ENCODE measurements at places on chromosomes 7 and 10.

- no peak for DNase-seq
Observed at GRCh38 chr10:43854007-43854406, 205.3 kb upstream of the ZNF32 start.

GRCh38 chr10:79181698-79182521 lies 113.1 kb downstream of the ZMIZ1 start:
- DNase-seq, result no peak

GRCh38 chr10:3471472-3471871 lies 298.9 kb upstream of the PITRM1 start:
- DNase-seq, result no peak

GRCh38 chr10:101355072-101355706 lies 1.2 kb downstream of the BTRC start:
- DNase-seq, result no peak

GRCh38 chr7:158953912-158954311 lies 97.6 kb downstream of the DYNC2I1 start:
- no peak for DNase-seq

DNA sequence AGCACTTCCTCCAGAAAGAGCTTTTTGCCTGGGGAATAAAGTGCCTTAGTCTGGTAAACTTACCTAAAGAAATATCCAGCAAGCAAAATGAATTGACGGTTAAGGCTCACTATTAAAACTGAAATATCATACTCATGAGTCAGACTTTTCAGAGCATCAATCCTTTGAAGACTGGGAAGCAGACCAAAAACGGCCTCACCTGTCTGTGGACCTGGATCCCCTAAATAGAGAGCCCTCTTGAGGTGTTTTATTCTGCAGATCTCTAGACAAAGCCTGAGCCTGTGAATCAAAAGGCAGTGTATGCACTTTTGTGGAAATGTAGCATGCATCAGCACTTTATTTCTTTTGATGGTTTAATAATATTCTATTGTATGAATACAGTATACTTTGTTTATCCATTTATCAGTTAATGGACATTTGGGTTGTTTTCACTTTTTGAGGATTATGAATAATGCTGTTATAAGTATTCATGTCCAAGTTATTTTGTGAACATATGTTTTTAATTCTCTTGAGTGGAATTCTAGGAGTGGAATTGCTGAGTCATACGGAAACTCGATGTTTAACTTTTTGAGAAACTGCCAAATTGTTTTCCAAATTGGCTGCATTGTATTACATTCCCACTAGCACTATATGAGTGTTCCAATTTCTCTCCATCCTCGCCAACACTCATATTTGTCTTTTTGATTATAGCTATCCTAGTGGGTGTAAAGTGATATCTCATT lies 449.0 kb upstream of the IGFBP3 start:
- DNase-seq, result no peak

GRCh38 chr7:26954951-26955350 lies 90.6 kb upstream of the SKAP2 start:
- DNase-seq, result no peak

- no peak for DNase-seq
Observed at GRCh38 chr7:68306692-68307107, 1291.6 kb upstream of the AUTS2 start.

GRCh38 chr7:47956220-47956619 lies 8.0 kb upstream of the PKD1L1 start:
- DNase-seq, result no peak

- DNase-seq, result no peak
Observed at GRCh38 chr10:1011696-1012095, 14.0 kb downstream of the IDI2 start.

- no peak for DNase-seq
Observed at GRCh38 chr10:94571528-94571927, 25.9 kb downstream of the HELLS start.

- DNase-seq, result no peak
Observed at GRCh38 chr7:2440608-2441245, 35.5 kb downstream of the GRIFIN start.

DNA sequence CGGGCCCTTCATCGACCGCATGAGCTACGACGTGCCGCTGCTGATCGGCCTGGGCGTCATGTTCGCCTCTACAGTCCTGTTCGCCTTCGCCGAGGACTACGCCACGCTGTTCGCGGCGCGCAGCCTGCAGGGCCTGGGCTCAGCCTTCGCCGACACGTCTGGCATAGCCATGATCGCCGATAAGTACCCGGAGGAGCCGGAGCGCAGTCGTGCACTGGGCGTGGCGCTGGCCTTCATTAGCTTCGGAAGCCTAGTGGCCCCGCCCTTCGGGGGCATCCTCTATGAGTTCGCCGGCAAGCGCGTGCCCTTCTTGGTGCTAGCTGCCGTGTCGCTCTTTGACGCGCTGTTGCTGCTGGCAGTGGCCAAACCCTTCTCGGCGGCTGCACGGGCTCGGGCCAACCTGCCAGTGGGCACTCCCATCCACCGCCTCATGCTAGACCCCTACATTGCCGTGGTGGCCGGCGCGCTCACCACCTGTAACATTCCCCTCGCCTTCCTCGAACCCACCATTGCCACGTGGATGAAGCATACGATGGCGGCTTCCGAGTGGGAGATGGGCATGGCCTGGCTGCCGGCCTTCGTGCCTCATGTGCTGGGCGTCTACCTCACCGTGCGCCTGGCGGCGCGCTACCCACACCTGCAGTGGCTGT lies 1.2 kb downstream of the SLC18A3 start:
- DNase-seq, result no peak

DNA sequence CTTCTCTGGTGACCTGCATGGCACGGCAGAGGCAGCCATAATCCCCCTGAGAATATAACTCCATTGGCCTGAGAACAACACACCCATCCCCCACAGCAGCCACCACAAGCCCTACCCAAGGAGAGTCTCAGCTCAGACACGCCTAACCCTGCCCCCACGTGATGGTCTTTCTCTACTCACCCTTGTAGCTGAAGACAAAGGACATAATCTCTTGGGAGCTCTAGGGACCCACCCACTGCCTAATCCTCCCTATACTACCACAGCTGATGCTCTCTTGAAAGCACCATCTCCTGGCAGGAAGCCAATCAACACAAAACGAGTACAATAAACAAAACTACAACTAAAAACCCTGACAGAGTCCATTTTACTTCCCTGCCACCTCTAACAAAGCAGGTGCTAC lies 30.7 kb upstream of the HPSE2 start:
- DNase-seq, result no peak

- DNase-seq, result no peak
Observed at GRCh38 chr7:86164827-86165226, 478.9 kb upstream of the GRM3 start.

GRCh38 chr10:92972066-92972870 lies 88.3 kb upstream of the CYP26C1 start:
- no peak for DNase-seq

GRCh38 chr10:99808270-99808669 lies 25.8 kb downstream of the ABCC2 start:
- no peak for DNase-seq

- DNase-seq, result peak; percentile 57
Observed at GRCh38 chr7:150378115-150378852, 846 bp upstream of the ZNF775 start.

DNA sequence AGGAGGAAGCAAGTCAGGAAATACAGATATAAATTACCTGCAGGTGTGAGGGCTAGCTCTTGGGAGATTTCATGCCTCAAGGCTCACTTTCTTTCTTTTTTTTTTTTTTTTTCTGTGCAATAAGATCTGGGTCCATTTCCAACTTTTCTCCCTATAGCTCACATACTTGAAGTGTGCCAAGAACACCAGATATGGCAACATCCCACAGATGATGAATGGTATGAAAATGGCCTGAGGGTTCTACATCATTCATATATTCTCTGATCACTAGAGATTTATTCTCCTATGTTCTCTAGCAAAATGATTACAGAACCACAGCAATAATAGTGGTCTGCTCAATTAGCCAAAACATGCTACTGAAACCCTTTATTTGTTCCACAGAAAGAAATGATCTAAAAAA lies 117.2 kb downstream of the LRRTM3 start:
- DNase-seq, result no peak

DNA sequence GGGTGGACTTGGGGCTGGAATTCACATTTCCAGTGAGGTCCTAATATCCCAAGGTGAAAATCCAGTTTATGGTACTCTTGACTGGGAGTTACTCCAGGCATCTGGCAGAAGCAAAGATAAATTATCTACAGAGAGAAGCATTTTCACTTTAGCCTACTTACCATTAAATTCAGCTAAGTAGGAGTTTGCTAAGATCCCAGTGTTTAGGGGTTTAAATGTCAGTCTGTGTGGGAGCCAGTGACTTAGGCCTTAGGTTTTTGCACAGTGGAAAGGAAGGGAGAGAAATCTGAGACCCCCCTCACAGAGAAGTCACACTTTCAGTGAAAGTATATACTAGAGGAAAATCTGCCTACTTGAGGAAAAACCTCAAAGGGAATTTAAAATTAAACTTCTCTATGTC lies 134.2 kb downstream of the IQUB start:
- DNase-seq, result no peak
